ENCODE measurements at places on chromosomes 7 and 10.

DNA sequence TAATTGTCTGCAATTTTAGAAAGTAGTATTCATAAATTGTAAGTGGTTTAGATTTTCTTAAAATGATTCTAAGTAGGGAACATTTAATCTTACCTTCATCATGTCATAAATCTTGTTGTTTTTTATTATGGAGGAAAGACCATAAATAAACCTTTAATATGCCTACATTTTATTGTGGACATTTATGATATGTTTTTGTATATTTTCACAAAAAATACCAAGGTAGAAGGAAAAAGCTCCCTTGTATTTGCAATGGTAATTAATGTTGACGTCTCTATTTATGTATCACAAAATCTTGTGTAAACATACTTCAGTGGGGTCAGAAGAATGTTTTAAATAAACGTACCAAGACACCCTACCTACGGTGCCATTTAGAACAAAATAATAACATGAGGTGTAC is 155.7 kb upstream of the FAM171A1 start:
- DNase-seq: no peak

DNA sequence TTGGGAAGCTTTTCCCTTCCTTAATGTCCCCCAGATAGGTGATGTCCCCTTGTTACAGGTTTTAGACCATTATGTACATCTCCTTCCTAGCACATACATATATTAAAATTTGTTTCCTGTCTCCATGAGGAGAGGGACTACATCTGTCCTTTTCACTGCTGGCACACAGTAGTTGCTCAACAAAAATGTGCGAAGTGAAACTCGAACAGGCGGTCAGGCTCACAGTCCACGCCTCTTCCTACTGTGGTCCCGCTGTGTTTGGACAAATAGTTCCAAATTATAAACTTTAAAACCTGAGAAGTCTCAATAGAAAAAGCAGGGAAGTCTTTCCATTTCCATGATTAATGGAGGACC is 1.2 kb upstream of the HHEX start:
- no peak for DNase-seq

- DNase-seq: no peak
These were observed 180.5 kb upstream of the ASAH2 start for GRCh38 chr10:50431791-50432190.

DNA sequence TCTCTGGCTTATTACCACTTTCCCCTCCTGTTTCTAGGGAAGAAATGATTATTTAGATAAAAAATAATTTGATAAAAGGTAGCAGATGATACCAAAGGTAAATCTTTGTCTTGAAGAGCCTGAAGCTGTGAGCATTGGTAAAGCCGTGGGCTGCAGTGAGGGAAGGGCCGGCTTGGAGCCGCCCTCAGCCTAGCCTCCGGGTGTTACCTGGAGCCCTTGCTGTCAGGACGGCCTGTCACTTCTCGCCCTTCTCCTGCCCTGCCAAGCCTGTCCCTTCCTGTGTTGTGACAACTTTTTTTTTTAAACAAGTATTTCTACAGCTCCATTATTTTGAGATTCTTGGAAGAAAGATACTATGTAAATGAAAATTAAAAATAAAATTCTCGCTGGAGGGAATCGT is 7.0 kb downstream of the CUX1 start:
- no peak for DNase-seq

- peak; percentile 20 for DNase-seq
These were observed 209.7 kb upstream of the TMEM196 start for GRCh38 chr7:19982841-19983835.

- no peak for DNase-seq
These were observed 16.2 kb upstream of the BLNK start for GRCh38 chr10:96287392-96288105.

- no peak for DNase-seq
These were observed 33.7 kb downstream of the MINPP1 start for GRCh38 chr10:87538092-87539015.

GRCh38 chr7:122944682-122945303 is 50.7 kb downstream of the TAS2R16 start:
- no peak for DNase-seq

DNA sequence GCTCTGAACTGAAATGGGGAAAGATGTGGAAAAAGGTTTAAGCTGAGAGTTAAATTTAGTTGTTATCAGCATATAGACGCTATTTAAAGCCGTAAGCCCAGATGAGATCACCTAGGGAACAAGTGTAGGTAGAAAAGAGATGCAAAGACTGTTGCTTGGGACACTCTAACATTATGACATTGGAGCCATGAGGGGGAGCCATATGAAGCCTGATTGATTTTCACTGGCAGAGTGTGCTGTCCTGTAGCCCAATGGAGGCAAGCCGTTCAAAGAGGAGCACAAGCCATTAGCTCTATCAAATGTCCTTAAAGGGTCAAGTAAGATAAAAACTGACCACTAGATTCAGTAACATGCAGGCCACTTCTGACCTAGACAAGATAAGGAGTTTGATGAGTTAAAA is 223.3 kb downstream of the TWIST1 start:
- no peak for DNase-seq

- no peak for DNase-seq
These were observed 268.7 kb downstream of the CELF2 start for GRCh38 chr10:11286261-11286852.

- DNase-seq: no peak
These were observed 117.3 kb downstream of the FAM53B start for GRCh38 chr10:124626759-124627380.

DNA sequence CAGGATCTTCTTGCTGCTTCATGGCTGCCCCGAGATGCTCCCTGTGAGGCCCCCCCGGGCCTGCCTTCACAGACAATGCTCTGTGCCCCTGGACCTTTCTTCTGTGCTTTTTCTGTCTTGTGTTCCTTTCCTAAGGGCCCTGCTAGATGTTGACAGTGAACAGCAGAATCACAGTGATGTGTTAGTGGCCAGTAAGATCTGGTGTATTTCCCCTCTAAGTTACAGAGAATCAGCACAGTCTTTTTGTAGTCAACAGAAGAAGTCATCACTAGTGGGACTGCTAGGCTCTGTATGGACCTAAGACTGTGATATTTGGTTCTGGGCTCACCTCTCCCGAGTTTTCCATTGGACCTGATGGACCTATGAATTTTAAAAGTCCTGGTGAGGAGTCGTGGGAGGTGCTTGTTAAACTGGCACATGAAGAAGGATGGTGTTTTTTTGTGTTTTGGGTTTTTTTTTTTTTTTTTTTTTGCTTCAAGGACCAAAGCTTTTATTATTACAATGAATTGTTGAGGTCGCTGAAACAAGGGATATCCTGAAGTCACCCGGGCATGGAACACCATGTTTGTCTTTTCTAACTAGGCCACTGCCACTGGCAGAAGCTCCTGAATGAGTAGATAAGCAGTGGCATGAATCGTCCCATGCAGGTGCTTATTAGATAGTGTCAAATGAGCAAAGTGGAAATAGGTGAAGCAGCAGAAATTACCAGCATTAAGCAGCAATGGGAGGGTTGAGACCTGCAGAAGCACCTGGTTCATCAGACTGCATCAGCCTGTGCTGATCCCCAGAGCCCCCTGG is 194.8 kb downstream of the CELF2 start:
- no peak for DNase-seq

- DNase-seq: no peak
These were observed 3.5 kb downstream of the FZD9 start for GRCh38 chr7:73437091-73437490.

DNA sequence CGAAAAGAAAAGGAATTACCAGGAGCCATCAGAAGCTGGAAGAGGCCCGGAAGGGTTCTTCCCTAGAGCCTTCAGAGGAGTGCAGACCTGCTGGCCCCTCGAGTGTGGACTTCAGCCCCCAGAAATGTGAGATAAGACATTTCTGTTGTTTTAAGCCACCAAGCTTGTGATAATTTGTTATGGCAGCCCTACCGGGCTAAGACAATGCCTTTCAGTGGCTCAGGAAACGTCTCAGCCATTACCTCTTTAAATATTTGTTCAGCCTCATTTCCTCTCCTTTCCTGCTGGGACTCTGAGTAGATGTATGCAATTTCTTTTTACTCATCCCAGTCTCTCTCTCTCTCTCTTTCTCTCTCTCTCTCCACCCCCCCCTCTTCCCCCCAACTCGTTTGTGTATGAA is 174.7 kb upstream of the GRB10 start:
- no peak for DNase-seq
